Stimulated activated CD8-positive, alpha-beta memory T cell treated with anti-CD3 and anti-CD28 coated beads, Interleukin-2, amount 100 ng/mL, for 1 hour (primary cell): ENCODE measurements at places on chromosomes 5 and 9.

- DNase-seq, result no peak
These were observed 153.4 kb downstream of the ZNF462 start for GRCh38 chr9:107016383-107016782.

DNA sequence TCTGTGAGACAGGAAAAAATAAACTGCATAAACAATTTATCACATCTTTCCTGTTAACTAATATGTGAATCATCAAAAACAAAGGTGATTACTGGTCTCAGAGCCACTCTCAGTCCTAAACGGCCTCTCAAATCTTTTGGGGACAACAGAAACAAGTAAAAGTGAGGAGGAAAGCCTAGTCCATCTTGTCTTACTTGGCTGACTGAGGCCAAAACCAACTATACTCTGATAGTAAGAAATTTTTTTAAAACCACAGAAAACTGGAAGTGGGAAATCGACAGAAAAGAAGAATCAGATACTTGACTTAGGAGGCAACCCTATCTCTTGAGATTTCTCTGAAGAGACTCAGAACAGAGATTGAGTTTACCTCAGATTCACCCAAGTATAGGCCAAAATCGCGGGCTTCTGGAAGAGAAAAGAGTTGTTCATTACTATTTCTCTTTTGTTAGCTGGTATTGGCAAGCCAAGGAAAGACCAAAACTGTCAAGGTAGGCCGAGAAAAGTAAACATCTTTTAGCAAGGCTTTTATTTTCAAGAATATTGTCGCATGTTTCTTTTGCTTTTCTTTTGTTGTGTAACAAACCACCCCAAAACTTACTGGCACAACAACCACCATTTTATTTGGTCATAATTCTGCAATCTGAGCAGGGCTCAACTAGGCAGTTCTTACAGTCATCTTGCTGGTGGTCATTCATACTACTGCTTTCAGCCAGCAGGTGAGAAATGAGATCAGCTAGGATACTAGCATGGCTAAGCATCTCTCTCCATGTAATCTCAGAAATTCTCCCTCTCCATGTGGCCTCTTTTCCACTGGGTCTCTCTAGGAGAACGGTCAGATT is 46.1 kb downstream of the RFX3 start:
- DNase-seq, result no peak

GRCh38 chr5:149403923-149404745 is 25.0 kb upstream of the IL17B start:
- DNase-seq, result no peak

DNA sequence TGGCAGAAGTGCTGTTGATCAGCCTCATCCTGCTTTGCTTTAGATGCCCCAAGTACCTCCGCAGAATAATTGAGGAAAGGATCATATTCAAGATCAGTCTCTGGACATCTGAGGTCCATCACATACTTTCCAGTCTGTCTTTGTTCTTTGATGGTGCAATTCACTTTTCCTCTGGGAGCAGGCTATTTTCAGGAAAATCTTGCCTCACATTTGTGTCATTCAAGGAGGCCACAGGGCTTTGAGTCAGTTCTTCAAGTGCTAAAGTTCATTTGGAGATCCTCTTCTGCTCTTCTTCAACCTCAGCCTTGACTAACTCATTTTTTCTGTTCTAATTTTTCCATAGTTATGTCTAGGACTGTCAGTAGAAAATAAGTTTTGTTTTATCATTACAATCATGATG is 18.6 kb downstream of the EQTN start:
- DNase-seq, result no peak

DNA sequence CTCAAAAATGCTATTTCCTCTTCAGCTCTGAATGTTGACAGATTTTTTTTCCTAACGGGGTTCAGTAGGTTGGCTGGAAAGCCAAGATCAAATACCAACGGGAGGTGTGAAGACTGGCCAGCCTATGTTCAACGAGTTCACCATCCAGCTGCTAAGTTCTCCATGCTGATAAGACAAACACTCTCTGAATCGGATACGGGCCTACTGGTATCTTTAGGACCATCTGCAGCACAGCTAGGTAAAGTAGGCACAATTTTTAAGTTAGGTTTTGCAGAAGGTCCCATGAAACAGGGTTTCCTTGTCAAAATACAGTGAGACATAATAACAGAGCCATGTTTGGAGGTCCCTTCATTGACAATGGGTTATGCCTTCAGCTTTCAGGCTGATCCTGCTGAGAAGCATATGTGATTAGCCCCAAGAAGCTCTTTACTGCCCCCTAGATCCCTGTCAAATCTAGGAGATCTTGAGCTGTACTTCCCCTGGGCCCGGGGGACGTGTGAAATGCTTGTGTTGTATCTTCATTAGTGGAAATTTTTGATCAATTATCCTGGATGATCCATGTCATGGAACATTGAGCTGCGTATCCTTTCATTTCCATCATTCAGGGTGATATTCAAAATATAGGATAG is 60.6 kb downstream of the PGM5 start:
- DNase-seq, result no peak

DNA sequence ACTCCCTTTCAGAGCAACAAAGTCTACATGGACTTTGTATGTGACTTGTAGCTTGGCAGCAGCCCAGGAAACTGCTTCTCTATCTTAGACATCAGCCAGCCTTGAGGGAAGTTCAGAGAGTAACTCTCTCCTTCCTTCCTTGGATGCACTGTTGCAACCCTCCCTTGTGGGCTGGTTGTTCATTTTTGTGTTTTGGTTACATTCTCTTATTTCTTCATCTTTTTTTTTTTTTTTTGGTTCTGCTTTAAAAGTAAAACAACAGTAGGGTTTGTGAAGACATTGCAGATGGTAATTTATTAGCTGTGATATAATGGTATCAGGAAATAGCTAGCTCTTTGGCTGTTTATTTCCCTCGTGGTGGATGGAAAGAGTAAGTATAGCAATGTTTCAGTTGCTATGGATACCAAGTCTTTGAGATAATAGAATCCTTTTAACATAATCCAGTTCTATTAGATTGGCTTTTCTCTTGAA is 97.9 kb upstream of the MAMDC2 start:
- DNase-seq, result no peak

DNA sequence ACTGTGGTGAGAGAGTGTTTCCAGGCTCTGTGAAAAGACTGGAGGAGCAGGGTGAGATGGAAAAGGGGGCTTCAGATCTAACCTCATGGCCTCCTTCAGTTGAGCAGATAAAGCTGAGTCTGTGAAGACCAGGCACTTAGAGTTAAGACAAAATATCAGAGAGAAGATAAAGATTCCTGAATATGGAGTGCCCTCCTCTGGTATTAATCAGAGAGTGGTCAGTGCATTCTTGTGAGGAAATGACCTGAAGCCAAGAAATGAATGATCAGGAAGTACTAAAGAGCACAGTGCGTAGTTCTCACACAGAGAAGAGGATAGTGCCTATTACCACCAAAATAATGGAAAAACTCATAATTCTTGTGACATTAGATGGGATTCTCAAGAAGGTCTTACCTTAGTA is 1417.0 kb upstream of the ACO1 start:
- no peak for DNase-seq

GRCh38 chr9:135644631-135645218 is 5.4 kb upstream of the GLT6D1 start:
- DNase-seq, result no peak

- no peak for DNase-seq
These were observed 131.4 kb upstream of the LHFPL2 start for GRCh38 chr5:78779771-78780616.

GRCh38 chr9:99748676-99749075 is 73.0 kb upstream of the NR4A3 start:
- DNase-seq, result no peak

- DNase-seq, result no peak
These were observed 344.3 kb downstream of the ZNF608 start for GRCh38 chr5:124402144-124402581.

DNA sequence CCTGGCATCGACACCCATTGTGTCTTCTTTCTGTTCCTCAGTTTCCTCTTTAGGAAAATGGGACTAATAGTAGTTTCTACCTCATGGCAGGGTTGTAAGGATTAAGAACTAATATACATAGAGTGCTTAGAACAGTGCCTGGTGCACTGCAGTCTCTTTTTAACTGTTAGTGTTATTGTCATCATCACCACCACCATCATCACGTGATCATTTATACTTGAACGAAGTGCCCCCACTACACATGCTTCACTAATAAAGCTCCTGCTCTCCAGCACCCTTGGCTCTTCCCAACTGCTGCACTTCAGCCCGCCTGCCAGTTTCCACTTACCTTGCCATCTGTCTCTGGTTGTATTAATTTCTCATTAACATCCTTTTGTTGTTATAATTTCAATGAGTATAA is 35.8 kb upstream of the MAST4 start:
- DNase-seq, result no peak

DNA sequence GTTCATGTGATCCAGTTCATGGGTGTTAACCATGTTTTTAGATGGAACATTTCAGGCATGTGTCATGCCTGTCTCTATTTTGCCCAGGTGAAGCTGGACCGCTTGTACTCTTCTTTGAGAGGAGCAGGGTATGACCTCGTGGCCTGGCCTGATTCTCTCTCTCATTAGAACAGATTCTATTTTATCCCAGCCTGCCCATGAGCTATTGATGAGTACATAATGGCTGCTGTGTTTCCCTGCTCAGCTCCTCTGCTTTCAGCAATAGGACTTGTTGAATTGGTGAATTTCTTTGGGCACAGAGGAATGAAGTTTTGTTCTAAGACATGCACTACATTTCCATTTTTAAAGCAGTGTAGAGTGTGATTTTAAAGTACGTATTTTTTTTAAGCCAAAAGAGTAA is 86.2 kb downstream of the HACD4 start:
- no peak for DNase-seq

- no peak for DNase-seq
These were observed 32.7 kb upstream of the SLC9A3 start for GRCh38 chr5:556909-557441.

DNA sequence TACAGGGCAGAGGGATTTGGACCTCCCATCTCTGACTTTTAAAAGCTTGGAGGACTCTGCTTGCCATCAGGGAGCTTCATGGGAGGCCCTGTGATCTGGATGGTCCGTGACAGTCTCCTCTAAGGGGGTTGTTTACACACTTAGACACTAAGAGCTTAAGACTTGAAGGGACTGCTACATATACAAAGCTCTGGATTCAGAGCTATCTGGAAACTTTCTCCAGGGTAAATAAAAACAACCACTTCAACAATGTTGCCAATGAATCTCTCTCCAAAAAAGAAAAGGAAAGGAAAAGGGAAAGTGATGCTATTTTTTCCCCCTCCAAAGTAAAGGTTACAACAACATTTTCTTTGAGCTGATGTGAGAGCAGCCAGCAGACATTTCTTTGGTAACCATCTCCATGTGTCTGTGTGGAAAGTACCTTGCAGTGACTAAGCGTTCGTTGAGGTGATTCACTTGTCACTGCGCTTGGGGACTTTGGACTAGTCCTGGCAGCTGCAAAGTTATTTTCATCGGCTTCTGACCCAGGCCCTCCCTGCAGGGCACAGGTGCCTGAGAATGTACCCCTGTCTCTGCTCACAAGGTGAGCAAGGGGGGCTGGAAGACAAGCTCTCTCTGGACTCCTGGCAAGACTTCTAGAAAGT is 262.1 kb upstream of the KLF4 start:
- DNase-seq, result no peak

DNA sequence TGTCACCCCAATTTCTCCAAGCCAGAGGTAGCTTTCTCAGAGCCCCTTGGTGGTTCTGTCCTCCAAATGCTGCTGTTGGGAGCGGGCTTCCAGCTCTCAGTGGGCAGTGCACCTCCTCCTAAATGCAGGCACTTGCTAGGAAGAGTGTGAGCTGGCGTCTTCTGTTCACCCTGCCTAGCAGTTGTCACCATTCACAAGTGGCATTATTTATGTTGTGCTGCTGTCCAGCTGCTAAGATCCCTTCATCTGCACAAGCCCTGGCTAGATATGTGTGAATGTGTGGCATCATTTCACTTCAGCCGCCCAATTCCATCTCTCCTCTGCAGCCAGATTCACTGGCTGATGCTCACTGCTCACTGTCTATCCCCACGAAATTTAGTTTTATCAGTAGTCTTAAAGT is 43.7 kb downstream of the SLC36A1 start:
- DNase-seq, result no peak

- DNase-seq, result no peak
These were observed 175.1 kb upstream of the MAP1B start for GRCh38 chr5:71932131-71932654.

DNA sequence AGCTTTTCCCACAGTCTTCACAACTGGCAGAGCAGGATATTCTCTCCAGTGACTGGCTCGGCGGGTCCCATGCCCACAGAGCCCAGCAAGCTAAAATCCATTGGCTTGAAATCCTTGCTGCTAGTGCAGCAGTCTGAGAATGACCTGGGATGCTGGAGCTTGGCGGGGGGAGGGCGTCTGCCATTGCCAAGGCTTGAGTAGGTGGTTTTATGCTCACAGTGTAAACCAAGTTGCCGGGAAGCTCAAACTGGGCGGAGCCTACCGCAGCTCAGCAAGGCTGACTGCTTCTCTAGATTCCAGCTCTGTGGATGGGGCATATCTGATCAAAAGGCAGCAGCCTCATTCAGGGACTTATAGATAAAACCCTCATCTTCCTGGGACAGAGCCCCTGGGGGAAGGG is 194.1 kb downstream of the CCDC171 start:
- no peak for DNase-seq

GRCh38 chr9:37438359-37438758 is 15.9 kb downstream of the GRHPR start:
- DNase-seq, result no peak

DNA sequence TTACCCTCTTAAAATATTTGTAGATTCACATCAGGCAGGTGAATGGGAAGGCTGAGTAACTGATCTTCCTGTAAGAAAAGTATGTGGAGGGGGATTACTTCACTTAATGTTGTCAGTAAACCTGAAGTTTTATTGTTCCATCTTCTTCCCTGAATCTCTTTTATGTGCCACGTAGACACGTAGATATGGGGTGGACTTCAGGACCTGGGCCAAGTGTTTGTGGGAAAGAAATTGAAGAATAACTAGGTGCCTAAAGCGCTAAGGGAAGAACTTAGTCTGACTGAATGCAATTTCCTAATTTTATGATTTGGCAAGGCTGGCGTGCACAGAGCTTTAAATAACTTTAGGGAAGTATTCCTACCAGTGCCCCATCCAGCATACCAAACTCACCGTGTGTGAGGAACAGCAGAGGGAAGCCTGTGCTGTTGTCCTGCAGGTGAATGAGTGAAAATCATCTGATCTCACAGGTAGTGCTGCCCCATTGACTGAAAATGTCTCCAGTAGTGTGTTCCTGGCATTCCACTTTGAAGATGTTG is 323.4 kb downstream of the KDM4C start:
- DNase-seq, result no peak

- no peak for DNase-seq
These were observed 739 bp downstream of the CARD9 start for GRCh38 chr9:136372561-136373299.

- DNase-seq, result no peak
These were observed 440.1 kb upstream of the ADAMTS16 start for GRCh38 chr5:4700069-4700468.

GRCh38 chr5:52886206-52886605 is 98.5 kb downstream of the ITGA1 start:
- no peak for DNase-seq

DNA sequence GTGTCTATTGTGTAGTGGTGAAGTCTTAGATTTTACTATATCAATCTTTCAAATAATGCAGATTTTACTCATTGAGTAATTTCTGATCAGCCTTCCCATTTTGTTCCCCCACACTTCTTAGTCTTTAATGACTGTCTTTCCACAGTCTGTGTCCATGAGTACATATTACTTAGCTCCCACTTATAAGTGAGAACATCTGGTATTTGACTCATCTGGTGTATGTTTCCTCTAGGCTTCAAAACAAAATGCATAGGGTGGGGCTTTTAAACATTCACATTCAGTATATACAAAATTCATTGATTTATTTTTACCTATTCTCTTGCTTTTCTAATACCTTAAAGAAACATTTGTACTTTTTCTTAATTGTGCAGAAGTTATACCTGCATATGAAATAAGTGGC is 513.0 kb downstream of the MTRR start:
- no peak for DNase-seq
